ENCODE measurements at places on chromosomes 12 and 14.
A peak's percentile ranks its signal among the peaks of the same experiment; 100 is the strongest.

GRCh38 chr14:36652542-36653201 lies 9.0 kb upstream of the PAX9 start:
- DNase-seq, result no peak

DNA sequence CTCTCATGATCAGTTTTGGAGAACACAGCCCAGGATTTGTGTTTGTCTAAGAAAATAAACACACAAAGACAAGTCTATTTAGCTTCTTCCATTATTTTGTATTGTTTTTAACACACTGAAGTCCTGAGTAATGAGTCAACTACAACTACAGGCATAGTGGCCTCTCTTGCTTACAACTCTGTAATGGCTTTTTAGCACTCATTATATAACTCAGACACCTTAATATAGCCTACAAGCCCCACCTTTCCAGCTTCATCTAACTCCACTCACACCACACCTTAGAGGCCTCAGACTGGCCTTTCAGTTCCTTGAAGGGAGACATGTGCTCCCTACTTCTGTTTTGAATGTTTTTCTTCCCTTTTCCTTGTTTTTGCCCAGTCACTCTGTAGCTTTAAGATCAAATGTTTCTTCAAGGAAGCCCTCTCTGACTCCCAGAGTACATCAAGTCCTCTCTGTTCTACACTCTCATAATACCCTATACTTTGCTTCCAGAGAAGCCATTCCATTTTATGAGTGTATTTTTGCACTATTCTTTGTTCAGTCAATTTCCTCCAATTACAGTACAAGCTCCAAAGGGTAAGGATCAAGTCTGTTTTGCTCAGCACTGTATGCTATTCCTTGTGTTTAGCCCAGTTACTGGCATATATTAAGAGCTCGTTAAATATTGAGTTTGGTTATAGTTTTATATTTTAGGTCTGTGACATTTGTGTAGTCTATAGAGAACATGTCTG lies 233.6 kb upstream of the ARHGAP5 start:
- DNase-seq, result no peak

DNA sequence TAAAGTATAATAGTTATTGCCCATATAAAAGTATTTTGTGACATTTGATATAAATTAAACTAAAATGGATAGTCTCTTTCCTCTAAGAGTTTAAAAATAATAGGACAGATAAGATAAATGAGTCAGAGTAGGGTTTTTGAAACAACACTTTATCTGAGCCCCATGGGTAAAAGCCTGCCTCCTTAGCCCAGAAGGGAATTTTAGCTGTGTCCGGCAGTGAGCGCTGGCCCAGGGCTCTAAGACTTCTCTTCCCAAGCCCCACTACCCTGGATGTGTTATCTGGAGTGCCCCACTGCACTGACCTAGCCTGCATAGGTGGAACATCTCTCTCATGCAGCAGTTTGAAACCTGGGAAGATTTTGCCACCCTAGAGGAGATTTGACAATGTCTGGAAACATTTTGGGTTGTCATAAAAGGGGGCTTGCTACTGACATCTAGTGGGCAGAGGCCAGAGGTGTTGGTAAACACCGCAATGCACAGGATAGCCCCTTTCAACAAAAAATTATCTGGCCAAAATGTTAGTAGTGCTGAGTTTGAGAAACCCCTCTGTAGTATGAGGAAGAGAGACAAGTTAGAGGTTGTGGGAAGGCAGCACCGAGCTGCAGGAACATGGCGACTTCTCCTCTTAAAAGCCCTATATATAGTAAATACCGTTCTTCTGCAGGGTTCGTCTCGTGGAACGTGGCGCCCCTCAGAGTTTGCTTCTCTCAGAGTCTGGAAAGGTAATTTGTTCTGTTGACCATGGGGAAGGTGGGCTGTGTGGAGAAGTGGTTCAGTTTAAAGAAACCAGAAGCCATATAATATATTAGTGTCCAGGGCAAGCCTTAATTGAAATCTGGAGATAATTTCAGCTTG lies 29.3 kb upstream of the ATF1 start:
- DNase-seq, result peak; percentile 6

DNA sequence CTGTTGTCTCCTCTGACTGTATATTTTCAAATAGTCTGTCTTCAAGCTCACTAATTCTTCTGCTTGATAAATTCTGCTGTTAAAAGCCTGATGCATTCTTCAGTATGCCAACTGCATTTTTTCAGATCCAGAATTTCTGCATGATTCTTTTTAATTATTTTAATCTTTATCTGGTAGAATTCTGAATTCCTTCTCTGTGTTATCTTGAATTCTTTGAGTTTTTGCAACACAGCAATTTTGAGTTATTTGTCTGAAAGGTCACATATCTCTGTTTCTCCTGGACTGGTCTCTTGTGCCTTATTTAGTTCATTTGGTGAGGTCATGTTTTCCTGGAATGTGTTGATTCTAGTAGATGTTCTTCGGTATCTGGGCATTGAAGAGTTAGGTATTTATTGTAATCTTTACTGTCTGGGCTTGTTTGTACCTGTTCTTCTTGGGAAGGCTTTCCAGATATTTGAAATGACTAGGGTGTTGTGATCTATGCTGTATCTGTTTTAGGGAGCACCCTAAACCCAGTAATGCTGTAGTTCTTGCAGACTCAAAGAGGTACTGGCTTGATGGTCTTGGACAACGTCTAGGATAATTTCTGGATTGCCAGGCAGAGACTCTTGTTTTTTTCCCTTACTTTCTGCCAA lies 193.8 kb upstream of the NPAS3 start:
- no peak for DNase-seq

- no peak for DNase-seq
These were observed 46.9 kb downstream of the DLK1 start for GRCh38 chr14:100773331-100774163.
